Lung (tissue), 17 donors: ENCODE measurements at places on chromosomes 6 and 20. TPM values are rescaled to one million over a fixed set of nuclear protein-coding genes. Genes with fewer than 3 reads are reported as not detected.

DNA sequence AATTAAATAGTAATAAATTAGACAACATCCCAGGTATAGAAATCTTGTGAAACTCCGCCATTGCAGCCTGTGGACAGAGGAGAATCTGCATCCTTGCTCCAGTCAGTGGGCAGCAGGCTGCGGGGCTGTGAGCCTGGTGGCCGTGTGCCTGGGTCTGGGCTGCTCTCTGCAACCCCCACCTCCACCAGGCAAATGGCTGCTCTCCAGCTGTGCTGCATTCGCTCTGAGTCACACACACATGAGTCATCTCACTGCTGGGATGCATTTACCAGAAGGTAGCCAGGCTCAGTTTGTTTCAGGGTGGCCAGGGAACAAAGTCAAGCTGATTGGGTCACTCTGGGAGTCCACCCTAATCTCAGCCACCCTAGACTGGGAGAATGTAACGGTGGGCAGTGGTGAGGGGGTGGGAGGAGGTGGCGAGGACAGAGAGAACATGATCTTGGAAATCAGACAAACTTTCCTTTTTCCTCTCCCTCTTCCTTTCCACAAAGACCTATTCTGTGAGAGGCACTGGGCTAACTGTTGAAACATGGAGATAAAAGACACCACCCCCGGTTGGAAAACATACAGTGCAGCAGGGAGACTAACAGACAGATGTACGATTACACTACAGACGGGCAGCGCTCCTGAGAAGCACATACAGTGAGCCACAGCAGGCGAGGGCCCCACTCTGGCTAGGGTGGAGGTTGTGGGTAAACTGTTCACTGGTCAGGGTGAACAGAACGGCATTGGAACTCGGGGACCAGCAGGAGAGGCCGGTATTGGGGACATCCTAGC is 59.2 kb downstream of the TRAM2 start:
- H3K4me3 ChIP-seq, result no peak overlapping the region
- H3K27ac ChIP-seq, result peak overlapping the region; percentile 80
- H3K36me3 ChIP-seq, result peaks cover 16% of the 10 kb centered on the region
- H3K27me3 ChIP-seq, result no peaks in the 10 kb centered on the region

DNA sequence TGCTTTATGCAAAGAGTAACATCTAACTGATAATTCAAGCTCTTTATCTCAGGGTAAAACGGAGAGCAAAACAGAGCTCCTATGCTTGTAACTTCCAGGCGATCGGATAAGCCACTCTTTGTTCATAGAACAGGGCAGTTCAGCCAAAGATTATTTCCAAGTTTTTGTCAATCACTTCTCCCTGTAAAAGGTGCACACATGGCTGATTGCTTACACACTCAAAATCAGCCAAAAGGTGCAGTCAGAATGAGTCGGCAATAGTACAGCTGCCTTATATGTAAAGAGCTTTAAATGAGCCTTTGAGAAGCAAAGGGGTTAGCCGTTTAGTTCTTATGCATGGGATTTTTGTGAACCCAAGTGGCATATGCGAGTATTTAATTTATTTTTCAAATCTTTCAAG is 449.6 kb upstream of the POU3F2 start:
- no peak overlapping the region for H3K4me3 ChIP-seq
- H3K36me3 ChIP-seq, result no peaks in the 10 kb centered on the region
- DNase-seq, result no peak
- H3K4me1 ChIP-seq, result no peaks in the 10 kb centered on the region

C4B gene
- total RNA-seq, result 170 TPM

DNA sequence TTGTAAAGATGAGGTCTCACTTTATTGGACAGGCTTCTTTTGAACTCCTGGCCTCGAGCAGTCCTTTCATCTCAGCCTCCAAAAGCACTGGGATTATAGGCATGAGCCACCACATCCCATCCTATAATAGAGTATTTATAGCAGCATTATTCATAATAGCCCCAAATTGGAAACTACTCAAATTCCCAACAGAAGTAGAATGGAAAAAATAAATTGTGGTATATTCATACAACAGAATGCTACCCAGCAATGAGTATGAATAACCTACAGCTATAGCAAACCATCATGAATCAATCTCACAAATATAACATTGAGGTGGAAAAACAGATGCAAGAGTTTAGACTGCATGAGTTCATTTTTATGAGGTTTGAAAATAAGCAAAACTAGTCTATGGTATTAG is 84.8 kb upstream of the BTBD3 start:
- no peak overlapping the region for H3K4me3 ChIP-seq
- no peak overlapping the region for H3K27ac ChIP-seq
- no peak for DNase-seq
- H3K27me3 ChIP-seq, result no peaks in the 10 kb centered on the region

DNA sequence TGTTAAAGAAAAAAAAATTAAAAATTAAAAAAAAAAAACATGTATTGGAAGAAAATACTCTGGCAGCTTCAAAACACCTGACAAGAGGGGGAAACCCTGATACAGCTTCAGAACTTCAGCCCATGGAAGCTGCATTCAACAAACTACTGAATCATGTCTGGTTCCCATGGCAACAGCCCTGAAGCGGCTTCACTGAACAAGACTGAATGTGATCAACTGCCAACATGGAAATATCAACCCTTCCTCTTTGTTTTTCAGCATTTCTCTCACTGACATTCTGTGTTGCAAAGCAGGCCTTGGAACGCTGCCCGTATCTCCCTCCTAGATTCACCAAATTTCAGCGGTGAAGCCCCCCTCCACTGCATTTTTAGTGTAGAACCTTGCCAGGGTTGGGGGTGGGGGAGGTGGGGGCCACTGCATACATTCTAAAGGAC is 91.3 kb upstream of the SHLD1 start:
- peaks cover 22% of the 10 kb centered on the region for H3K4me1 ChIP-seq
- H3K27me3 ChIP-seq, result no peaks in the 10 kb centered on the region
- DNase-seq, result peak; percentile 96
- no peaks in the 10 kb centered on the region for H3K36me3 ChIP-seq
- no peak overlapping the region for H3K4me3 ChIP-seq
- H3K27ac ChIP-seq, result peak overlapping the region; percentile 80

GRCh38 chr6:12151433-12151820 is 138.7 kb upstream of the EDN1 start:
- no peak overlapping the region for H3K4me3 ChIP-seq
- no peaks in the 10 kb centered on the region for H3K36me3 ChIP-seq
- DNase-seq, result no peak
- H3K4me1 ChIP-seq, result no peaks in the 10 kb centered on the region

- H3K4me3 ChIP-seq, result no peak overlapping the region
- no peak overlapping the region for H3K27ac ChIP-seq
- peaks cover 2% of the 10 kb centered on the region for H3K36me3 ChIP-seq
Measured at GRCh38 chr6:47489995-47490394, 12.4 kb downstream of the CD2AP start.

DNA sequence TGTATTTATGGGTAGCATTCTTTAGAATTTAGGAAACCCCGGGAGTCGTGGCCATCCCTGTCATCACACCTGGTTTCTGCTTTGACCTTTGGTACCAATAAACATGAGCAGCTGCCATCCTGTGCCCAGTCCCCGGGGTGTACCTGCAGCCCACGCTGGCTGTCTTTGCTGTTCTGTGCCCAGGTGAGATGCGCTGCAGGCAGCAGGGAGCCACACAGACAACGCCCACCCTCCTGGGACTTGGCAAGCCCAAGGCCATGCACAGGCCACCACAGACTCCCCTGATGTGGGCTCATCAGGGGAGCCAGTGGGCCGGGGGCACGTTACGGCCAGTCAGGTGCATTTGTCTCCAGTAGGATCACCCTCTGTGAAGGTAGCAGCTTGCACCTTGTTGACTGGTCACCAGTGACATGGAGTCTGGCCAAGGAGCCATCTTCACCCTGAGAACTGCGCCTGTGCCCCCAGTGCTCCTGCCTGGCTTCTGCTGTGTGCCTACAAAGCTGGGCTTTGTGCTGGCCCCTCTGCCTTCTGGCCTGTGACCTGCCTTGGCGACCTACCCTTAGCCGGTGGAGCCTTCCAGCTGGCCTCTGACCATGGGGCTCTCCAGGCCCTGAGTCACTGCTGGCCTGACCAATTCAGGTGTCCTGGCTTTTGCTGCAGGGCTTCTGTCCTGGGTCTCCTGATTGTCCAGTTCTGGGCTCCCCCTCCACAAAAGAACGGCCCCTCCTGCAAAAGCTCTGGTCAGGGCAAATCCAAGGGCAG is 14.2 kb upstream of the UNC93A start:
- no peaks in the 10 kb centered on the region for H3K36me3 ChIP-seq
- H3K27me3 ChIP-seq, result no peaks in the 10 kb centered on the region
- no peak for DNase-seq
- H3K4me1 ChIP-seq, result no peaks in the 10 kb centered on the region

BPI gene
- 1.8 TPM for total RNA-seq

GRCh38 chr6:148700741-148701311 is 46.0 kb upstream of the UST start:
- H3K4me3 ChIP-seq, result peak overlapping the region; percentile 14
- DNase-seq, result peak; percentile 38
- no peaks in the 10 kb centered on the region for H3K4me1 ChIP-seq

- no peak overlapping the region for H3K27ac ChIP-seq
- no peak for DNase-seq
- H3K4me3 ChIP-seq, result no peak overlapping the region
- no peaks in the 10 kb centered on the region for H3K36me3 ChIP-seq
- no peaks in the 10 kb centered on the region for H3K27me3 ChIP-seq
Measured at GRCh38 chr6:148074738-148075137, 267.9 kb upstream of the SASH1 start.

DNA sequence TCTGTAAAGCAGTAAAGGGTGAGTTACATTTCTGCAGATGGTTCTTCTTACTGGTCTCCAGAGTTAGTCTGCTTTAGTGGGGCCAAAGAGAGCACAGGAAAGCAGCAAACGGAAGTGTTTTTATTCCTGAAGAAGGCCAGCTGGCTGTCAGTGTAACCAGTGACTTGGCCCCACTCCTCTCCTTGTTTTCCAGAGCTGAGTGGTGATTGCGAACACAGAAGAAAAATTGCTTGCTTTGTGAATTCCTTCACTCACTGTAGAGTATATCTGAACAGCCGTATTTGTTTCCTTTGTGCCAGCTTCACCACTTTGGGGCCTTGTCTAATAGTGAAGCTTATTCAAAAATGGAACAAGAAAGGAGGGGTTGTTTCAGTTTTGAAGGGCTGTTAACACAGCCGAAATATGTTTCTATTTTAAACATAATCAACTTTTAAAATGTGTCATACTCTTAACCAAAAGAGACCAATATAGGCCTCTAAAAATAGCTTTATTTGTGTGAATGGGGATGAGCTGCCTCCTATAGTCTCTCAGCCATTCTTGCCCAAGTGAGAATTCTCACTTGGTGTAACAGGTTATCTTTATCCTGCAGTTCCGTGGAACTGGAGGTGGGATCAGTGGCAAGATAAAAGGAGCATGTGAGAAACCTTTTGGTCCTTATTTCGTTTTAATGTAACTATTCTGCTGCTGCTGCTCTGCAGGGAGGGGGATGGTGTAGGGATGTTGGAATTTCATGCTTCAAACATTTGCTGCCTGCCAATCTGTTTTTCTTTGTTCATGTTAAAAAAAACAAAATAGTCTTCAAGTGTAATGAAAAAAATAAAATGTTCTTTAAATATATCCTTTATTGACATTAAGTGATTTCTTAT is 37.8 kb downstream of the ZC2HC1B start:
- DNase-seq, result peak; percentile 97
- H3K27ac ChIP-seq, result peak overlapping the region; percentile 31
- peaks cover 19% of the 10 kb centered on the region for H3K4me1 ChIP-seq
- no peak overlapping the region for H3K4me3 ChIP-seq
- no peaks in the 10 kb centered on the region for H3K36me3 ChIP-seq
- H3K27me3 ChIP-seq, result no peaks in the 10 kb centered on the region

CNKSR3 gene
- 14.5 TPM for total RNA-seq

DNA sequence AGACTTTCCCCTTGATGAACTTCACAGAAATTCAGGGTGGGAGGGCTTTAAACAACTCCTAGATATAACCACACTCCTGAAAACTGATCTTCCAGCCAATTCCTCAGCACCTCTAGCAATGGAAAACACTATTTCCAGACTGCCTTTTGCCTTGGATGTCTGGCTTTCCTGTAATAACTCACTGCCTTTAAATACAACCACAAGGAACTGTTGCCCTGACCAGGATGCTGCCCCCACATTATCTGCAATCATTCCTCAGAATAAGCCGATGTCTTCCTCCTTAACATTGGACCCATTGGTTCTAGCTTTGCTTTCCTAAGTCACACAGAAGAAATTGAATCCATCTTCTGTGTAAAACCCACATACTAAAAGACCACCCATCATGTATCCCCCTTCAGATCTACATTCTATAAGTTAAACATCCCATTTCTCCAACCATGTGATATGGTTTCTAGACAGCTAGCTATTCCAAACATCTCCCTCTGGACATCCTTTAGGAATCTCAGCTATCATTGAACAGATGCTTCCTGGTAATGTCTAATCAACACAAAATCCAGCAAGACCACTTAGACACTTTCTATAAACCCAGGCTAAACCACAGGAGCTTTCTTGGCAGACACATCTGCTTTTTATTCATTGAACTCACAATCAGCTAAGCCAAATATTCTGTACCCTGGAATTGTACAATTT is 95.9 kb upstream of the KCNQ5 start:
- no peak overlapping the region for H3K27ac ChIP-seq
- H3K36me3 ChIP-seq, result no peaks in the 10 kb centered on the region

GRCh38 chr20:6395695-6396094 is 272.9 kb upstream of the FERMT1 start:
- no peak overlapping the region for H3K27ac ChIP-seq
- H3K4me1 ChIP-seq, result no peaks in the 10 kb centered on the region
- H3K36me3 ChIP-seq, result no peaks in the 10 kb centered on the region
- H3K27me3 ChIP-seq, result no peaks in the 10 kb centered on the region
- no peak for DNase-seq

DNA sequence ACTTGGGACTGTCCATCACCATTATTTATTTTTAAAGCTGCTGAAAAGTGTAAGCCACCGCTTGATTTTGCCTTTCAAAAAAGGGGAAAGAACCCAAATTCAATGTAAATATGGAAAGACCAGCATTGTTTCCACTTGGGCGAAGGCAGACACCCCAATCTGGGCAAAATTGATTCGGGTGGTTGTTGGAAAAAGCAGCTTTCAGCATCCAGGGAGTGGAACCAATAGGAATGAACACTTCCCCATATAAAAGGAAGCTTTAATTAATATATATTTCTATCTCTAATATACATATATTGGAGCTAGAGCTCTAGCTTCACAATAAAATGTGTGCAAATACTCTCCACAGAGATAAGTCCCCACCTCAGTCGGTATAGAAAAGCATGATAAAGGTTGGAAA is at the start of gene TFAP2D:
Gene TFAP2D, plus strand, starts transcription at position 301 of the 400 bp plus-strand sequence. CDS start 530 bp downstream, outside the sequence.
- no peak for DNase-seq
- no peaks in the 10 kb centered on the region for H3K36me3 ChIP-seq
- H3K4me1 ChIP-seq, result no peaks in the 10 kb centered on the region
- peaks cover 98% of the 10 kb centered on the region for H3K27me3 ChIP-seq

SYCP2 gene
- total RNA-seq, result 1.9 TPM

- H3K4me3 ChIP-seq, result no peak overlapping the region
- H3K36me3 ChIP-seq, result no peaks in the 10 kb centered on the region
Measured at GRCh38 chr20:14644306-14645097, 307.1 kb upstream of the FLRT3 start.

DNA sequence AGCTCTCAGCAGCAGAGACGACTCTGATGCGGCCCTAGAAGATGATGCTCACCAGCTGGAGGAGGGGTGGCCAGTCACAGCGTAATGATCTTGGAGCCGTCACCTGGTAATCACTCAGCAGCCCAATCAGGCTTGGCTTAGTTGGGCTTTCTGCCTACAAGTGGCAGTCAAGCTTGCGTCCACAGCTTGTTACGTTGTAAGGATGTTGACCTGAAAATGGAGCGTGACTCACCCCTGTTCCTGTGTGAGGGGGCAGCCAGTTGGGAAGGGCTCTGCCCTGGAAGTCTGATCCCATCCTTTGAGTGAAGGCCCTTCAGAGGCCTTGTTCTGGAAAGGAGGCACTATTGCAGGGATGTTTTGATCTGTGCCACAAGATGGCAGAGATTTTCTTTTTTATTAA is 49.8 kb downstream of the SPATA2 start:
- H3K27ac ChIP-seq, result no peak overlapping the region
- H3K4me1 ChIP-seq, result no peaks in the 10 kb centered on the region
- H3K27me3 ChIP-seq, result no peaks in the 10 kb centered on the region
